Panc1 (cell line): ENCODE measurements at places on chromosomes 12 and 14. TPM values are rescaled to one million over a fixed set of nuclear protein-coding genes. Genes with fewer than 3 reads are reported as not detected.

- no peak for DNase-seq
Observed at GRCh38 chr12:51955702-51956101, 4.2 kb downstream of the ACVR1B start.

ANKS1B gene
- 9.7 TPM for total RNA-seq

DNA sequence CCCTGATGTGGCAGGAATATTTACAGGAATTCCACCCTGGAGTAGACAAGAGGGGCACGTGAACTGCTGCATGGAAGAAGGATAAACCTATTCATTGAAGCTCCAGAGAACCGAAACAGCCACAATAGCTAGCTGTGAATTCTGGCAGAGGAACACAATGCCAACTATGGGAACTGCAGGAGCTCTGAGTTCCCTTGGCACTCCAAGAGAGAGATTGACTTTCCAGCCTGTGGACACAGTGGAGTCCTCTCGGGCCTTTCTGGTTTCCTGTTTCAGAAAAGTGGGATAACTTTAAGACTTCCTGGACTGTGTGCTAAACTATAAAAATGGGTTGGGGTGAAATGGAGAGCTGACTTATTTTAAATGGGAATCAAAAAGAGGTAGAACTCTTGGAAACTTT is 11.9 kb downstream of the CACNA2D4 start:
- DNase-seq, result no peak

DNA sequence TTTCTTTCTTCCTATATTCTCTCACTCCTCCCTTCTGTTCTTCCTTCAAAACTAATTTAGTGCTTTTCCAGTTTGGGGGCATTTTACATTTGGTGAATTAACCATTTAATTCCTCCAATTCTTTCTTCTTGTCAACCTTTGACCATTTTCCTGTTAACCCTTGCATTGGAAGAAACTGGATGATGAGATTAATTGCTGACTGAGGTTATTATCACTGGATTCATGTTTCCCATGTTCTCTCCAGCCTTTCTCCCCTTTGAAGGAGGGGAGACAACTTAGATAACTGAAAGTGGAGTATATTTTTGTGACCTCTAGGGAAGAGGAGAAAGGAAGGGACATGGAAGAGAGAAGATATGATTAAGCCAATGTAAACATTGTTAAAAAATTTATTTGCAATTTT is 70.5 kb downstream of the SLCO1A2 start:
- no peak for DNase-seq

SERPINA5 gene
- total RNA-seq, result 0.49 TPM

DNA sequence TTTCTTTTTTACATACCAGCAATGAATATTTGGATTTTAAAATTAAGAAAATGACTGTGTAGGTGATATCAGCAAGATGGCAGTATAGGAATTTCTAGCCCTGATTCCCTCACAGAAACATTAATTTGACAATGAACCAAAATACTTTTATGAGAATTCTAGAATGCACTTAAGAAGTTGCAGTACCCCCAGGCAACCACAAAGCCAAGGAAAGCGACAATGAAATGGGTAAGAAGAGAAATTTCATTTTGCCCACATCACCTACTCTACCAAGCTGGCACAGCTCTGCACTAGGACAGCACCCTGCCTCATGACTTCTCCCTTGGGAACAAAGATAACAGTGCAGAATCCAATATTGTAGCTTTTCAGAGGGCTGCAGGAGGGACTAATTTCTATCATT is 6.6 kb downstream of the OR9K2 start:
- DNase-seq, result no peak

DNA sequence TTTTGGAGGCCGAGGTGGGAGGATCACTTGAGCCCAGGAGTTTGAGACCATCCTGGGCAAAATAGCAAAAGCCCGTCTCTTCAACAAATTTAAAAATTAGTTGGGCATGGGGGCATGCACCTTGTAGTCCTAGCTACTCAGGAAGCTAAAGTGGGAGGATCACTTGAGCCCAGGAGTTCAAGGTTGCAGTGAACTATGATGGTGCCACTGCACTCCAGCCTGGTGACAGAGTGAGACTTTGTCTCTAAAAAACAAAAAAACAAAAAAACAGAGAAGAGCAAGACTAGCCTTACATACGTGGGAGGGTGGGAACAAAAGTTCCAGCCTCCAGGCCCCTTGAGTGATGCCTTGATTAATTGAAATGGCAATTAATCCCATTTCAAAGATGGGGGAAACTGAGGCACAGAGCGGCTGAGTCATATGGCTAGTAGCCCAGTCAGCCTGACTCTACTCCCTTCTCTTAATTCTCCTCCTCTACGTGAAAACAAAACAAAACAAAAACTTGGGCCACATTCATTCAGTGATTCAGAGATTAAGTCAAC is 3.3 kb upstream of the FAM222A start:
- DNase-seq, result no peak

ARPC3 gene
- 319 TPM for total RNA-seq
